ENCODE measurements at places on chromosomes 5 and 9.

DNA sequence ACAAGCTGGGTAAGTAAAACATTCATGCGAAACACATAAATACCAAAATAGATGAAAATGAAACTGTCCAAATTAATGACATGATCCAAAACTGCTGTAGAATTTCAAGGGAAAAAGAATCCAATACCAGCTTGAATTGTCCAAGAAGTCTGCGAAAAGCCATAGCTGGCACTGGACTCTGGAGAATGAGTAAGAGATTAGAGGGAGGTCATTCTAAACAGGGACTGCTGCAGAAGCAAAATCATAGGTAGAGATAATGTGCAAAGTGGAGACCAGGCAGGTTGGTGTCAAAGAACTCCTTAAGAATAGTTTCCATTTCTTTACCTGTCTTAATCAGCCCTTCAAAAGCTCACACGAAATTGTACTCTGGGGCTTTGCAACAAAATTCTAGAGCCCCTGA is 162.5 kb downstream of the NFIB start:
- DNase-seq, result no peak

DNA sequence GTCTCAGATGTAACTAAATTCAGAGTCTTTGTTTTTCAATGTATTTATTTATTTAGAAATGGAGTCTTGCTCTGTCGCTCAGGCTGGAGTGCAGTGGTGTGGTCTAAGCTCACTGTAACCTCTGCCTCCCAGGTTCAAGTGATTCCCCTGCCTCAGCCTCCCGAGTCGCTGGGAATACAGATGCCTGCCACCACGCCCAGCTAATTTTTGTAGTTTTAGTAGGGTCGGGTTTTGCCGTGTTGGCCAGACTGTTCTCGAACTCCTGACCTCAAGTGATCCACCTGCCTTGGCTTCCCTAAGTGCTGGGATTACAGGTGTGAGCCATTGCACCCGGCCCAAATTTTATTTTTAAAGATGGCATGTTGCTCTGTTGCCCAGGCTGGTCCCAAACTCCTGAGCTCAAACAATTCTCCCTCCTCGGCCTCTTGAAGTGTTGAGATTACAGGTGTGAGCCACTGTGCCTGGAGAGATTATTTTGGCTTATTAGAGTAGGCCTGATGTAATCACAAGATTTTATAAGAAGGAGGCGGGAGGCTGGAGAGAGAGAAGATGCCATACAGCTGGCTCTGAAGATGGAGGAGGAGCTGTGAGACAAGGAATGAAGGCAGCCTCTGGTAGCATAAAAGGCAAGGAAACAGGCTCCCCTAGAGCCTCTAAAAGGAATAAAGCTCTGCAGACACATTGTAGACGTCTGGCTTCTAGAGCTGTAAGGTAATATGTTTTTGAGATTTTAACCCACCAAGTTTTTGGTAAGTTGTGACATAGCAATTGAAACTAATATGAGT is 12.9 kb upstream of the KLF9 start:
- no peak for DNase-seq

GRCh38 chr5:97443740-97444139 is 260.7 kb upstream of the RIOK2 start:
- no peak for DNase-seq

DNA sequence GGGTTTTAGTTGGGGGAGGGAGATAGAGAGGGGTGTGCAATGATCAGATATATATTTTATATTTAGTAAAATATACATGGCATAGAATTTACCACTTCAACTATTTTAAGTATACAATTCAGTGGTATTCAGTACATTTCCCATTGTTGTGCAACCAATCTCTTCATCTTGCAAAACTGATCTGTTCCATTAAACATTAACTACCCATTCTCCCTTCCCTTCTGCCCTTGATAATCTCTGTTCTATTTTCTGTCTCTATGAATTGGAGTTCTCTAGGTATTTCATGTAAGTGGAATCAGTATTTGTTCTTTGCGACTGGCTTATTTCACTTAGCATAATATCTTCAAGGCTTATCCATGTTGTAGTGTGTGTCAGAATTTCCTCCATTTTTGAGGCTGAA is 38.6 kb downstream of the TGFBI start:
- DNase-seq, result no peak

- DNase-seq, result no peak
These were observed 24.7 kb upstream of the TJP2 start for GRCh38 chr9:69149321-69149807.

GRCh38 chr5:10653043-10653442 is 89.2 kb downstream of the ANKRD33B start:
- DNase-seq, result no peak

GRCh38 chr5:75368391-75368790 is 31.4 kb downstream of the HMGCR start:
- no peak for DNase-seq

GRCh38 chr9:130213911-130214761 is 41.9 kb downstream of the NCS1 start:
- no peak for DNase-seq

DNA sequence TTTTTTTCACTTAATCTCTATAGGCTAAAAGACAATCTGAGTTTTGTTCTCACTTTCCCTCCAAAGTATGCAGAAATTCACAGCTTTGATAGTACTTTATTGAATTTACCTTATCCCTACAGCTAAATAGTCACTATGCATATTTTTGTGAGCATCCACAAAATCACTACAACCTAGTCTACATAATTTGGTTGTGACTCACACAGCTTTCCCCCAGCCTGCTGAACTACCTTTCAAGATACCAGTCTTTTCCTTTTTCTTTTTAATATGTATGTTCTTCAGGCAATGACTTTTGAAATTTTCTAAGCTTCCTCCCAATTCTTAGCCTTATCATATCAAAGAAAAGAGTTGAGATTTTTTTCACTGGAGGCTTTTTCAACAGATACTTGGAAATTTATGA is 347.3 kb upstream of the CDH6 start:
- DNase-seq, result no peak

- DNase-seq, result no peak
These were observed 5.8 kb upstream of the PSMB7 start for GRCh38 chr9:124420991-124421543.

DNA sequence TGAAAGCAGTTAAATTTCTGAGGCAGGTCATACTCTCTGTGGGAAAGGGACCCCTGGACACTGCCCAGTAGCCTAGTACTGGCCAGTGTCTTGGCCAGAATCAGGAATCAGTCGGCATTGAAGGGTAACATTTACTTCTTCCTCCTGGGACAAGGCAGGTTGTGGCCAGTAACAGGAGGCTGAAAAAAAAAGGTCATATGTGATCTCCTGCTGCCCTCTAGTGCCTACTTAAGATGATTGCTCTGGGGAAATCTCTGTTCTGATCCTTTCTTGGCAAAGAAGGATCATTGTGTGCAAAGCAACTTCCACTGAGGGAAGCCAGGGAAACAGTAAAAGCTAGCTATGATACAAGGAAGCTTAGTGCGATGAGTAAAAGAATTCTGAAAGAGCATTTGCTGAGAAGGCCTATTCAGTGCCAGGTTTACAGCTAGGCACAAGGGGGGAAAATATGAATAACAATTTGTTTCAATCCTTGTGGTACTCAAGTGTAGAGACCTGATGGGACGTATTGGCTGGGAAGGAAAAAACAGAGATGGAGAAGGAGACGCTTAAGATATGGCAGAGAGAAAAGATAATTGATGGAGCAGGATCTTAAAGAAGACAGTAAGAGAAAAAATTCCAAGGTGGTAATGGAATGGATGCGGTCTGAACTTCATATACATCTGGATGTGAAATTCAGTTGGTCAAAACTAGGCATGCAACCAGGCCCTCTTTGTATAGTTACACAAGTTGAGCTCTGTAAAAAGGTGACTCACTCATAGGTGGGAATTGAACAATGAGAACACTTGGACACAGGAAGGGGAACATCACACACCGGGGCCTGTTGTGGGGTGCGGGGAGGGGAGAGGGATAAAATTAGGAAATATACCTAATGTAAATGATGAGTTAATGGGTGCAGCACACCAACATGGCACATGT is 25.8 kb upstream of the TRIM32 start:
- DNase-seq, result no peak

DNA sequence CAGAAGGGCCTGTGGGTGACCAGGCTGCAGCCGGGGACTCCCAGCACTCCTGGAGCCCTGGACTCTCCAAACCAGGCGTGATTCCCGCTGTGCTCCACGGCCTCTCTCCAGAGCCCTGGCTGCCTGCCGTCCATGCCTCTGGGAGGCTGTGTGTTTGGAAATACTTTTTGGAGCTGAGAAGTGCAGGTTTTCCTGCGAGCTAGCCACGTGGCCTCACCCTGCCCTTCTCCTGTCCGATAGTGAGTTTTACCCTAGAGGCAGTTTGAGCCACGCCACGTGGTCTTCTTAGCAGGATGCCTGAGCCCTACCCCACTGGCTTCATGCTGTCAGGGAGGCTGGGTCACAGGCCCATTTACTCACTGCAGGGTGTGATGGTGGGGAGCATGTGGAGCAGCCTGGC is 71.3 kb downstream of the COL5A1 start:
- no peak for DNase-seq

- DNase-seq, result no peak
These were observed 27.6 kb downstream of the DAP start for GRCh38 chr5:10733426-10733825.

- DNase-seq, result no peak
These were observed 35.5 kb downstream of the DDX46 start for GRCh38 chr5:134794082-134794481.

- no peak for DNase-seq
These were observed 10.1 kb upstream of the NEURL1B start for GRCh38 chr5:172630986-172631385.

- no peak for DNase-seq
These were observed 298.4 kb upstream of the SEMA6A start for GRCh38 chr5:116872986-116873385.

GRCh38 chr5:36310138-36310537 is 8.4 kb upstream of the RANBP3L start:
- DNase-seq, result no peak

DNA sequence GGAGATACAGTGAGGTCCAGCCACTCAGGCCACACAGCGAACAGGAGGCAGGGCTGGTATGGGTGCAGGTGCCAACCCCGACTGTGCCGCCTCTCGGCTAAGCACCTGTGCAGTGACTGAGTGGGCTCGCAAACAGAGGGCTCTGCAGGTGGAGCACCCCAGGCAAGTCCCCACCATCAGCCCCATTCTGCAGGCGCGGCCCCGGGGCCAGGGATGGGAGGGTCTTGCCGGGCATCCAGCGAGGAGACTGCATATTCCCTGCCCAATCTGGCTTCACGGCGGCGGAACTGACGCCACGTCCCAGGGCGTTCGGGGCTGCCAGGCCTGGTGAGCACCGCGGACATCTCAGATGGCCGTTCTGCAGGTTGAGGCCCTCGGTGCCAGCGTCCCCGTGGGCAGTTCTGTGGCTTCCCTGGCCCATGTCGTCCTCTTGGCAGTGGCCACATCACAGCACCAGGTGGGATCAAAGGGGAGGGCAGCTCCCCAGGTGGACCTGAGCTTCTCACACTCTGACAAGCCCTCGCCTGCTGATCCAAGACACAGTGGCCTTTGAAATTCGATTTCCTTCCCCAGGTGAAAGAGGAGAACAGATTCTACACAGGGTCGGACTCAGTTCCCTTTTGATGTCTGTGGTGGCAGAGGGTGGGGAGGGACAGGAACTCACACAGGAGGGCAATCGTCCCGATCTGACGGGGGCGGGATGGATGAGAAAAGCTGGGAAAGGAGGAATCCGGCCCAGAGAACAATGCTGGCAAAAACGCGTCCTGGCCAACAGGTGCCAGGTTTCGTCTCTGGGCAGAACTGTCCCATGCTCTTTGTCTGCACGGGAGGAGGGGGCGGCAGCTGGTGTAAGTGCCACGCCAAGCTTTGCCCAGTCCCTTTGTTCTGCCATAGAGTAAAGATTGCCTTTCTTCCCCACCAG is 18.8 kb downstream of the DBH start:
- no peak for DNase-seq

- DNase-seq, result no peak
These were observed 50.9 kb downstream of the PRUNE2 start for GRCh38 chr9:76855015-76855414.

Data from stimulated activated CD4-positive, alpha-beta T cell treated with anti-CD3 and anti-CD28 coated beads, Interleukin-1b, Interleukin-23, amount 100 ng/mL, for 1 hour (primary cell).